ENCODE measurements at places on chromosomes 2 and 18. TPM values are rescaled to one million over a fixed set of nuclear protein-coding genes. Genes with fewer than 3 reads are reported as not detected.

DNA sequence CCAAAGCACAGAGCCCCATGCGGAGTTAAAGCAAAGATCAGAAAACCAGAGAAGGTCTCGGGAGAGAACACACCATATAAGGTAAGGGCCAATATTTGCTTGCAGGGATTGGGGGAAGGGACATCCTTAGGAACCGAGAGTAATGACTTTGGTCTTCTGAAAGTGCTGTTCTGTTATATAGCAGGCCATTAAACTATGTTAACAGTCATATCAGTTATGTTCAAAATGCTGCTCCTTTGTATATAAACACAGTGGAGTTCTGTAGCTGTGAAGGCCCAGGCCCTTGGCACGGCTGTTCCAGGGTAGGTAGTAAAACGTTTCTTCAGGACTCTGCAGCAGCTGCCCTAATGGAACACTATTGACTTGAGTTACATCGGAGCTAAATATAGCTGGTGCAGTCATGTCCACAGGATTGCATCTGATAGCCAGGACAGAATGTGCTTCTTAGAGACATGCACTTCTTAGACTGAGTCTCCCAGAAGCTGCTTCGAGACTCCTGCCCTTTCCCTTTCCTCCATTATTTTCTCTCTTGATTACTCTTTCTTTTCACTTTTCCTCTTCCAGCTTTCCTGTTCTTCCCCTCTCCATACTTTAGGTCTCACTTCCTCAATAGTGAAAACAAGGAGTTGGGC lies 122.4 kb downstream of the SETBP1 start:
- peak; percentile 77 for DNase-seq

- DNase-seq, result peak; percentile 68
Observed at GRCh38 chr2:177332026-177332991, 60.3 kb upstream of the AGPS start.

Gene SMPD4
- 39.6 TPM for total RNA-seq

DNA sequence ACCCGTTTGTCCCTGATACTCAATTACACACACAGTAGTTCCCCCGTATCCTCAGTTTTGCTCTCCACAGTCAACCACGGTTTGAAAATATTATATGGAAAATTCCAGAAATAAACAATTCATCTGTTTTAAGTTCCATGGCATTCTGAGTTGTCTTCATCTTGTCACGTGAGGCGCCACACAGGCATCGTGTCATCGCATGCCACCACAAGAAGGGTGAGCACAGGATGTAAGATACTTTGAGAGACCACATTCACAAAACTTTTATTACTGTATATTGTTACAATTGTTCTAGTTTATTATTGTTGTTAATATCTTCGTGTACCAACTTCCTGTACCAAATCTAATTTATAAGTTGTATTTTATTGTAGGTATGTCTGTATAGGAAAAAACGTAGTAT lies 17.7 kb downstream of the ADNP2 start:
- no peak for DNase-seq

Gene IL1F10
- total RNA-seq, result not detected

DNA sequence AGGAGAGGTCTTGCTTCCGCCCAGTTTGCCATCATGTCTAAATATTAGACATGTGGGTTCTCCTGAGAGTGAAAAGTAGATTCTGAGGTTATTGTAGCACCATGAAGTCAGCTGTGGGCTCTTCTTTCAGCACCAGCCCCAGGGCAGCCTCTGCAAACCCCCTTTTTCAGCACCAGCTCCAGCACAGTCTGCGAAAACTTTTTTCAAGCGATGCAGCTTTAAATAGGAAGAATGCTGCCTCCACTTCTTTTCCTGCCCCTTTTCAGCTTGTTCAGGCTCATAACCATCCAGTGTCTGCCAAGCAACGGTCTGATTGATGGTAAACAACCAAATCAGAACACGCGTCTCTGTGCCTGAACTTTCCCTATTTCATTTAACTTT lies at the start of gene COL5A2:
TSS of gene COL5A2 (minus strand) at position 192 of the 381 bp plus-strand sequence. CDS start at position 35, 157 bp downstream.
- peak; percentile 42 for DNase-seq

DNA sequence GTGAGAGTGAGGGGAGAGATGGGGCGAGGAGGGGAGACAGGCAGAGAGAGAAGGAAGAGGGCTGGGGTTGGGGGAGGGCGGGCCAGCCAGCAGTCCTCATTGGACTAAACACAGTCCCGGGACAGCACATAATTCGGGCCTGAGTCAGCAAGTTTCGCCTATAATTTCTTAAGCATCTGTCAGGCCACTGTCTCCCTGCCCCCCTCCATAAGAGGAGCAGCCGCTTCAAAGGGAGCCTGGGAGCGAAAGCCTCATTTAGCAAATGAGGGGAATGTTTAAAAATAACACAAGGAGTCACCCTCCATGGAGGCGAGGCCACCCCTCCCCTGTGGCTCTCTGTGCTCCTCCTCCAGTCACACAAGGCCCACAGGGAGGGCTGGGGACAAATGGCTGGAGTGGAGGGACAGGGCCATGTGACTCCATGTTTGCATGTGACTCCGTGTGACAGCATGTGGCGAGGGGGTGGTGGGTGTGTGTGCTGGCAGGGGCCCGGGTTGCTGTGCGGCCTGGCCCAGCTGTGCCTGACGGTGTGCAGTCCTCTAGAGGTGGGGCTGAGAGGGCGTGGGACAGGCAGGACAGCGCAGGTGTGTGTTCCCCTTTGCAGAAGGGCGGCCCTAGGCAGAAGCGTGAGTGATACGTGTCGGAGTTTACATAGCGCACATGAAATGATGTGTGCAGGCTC lies 162.4 kb downstream of the CELF4 start:
- no peak for DNase-seq

DNA sequence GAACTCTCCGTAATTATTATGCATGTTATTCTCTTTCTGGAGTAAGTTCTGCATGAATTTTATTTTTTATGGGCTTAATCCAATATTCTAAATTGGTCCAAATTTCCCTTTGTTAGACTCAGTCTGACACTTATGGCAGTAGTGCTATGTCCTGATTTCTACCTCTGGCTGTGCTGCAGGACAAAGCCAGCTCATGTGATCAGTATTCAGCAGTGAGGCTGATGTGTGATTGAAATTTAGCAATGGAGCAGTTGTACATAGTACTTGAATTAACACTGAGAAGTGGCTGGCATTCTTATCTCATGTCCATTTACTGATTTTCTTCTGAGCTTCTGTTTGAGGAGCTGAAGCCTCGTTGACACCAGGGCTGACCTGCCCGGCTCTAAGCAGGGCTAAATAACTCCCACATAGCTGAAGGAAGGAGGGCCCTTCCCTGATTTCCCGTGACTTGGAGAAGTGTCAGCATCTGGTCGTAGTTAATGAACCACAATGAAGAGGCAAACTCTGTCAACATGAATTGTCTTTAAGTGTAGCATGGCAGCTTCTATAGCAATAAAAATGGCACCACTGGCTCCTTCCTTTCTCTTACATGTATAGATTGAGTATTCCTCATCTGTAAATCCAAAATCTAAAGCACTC lies 159.0 kb upstream of the RASGRP3 start:
- no peak for DNase-seq

DNA sequence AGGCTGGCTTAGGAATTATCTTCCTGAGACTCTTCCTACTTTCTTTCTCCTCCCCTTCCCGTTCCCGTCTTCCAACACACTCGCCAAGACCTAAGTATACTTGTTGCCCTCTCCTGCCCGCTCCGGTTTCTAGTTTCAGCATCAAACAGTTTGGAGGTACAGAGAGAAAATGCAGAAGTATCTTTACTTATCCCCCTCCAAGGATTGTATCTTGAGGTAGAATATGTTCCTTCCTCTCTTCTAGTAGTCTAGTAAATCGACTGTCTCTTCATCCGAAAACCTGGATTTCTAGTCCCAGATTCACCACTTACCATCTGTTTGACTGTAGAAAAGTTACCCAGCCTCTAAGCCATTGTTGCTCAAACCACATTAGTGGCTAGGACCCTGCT lies 755 bp downstream of the EIF4E2 start:
- no peak for DNase-seq

Gene GRHL1
- total RNA-seq, result 61.6 TPM

GRCh38 chr18:41576643-41577042 lies 378.4 kb upstream of the PIK3C3 start:
- DNase-seq, result no peak
